ENCODE measurements at places on chromosomes 12 and 14.

DNA sequence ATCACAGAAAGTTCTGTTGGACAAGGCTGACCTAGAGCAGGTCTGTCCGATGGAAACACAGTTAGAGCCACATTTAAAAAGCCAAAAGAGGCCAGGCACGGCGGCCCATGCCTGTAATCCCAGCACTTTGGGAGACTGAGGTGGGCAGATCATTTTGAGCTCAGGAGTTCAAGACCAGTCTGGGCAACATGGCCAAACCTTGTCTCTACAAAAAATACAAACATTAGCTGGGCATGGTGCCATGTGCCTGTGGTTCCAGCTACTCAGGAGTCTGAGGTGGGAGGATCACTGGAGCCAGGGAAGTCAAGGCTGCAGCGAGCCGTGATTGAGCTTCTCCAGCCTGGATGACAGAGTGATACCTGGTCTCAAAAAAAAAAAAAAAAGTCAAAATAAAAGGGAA, 14.9 kb downstream of the UBE3B start:
- no peak for DNase-seq

- no peak for DNase-seq
Observed at GRCh38 chr14:75579338-75579864, 981 bp downstream of the FLVCR2 start.

DNA sequence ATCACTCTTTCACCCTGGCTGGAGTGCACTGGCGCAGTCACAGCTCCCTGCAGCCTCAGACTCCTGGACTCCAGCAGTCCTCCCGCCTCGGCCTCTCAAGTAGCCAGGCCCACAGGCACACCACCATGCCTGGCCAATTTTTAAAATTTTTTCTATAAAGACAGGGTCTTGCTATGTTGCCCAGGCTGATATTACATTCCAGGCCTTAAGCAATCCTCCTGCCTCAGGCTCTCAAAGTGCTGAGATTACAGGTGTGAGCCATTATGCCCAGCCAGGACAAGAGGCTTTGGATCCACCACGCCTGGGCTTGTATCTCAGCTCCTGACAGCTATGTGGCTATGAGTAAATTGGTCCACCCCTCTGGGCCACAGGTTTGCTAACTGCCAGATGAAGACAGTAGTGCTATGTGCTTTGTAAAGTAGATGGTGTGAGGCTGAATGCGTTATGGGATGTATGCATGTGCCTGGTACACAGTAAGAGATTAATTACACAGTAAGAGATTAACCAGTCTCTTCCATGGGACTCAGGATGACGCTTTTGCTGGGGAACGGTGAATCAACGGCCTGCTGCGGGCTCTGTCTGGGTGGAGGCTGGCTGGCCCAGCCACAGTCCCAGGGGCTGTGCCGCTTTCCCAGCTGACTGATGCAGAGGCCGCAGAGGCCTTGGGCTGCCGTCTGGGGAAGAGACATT, 53.3 kb upstream of the NCOR2 start:
- no peak for DNase-seq

DNA sequence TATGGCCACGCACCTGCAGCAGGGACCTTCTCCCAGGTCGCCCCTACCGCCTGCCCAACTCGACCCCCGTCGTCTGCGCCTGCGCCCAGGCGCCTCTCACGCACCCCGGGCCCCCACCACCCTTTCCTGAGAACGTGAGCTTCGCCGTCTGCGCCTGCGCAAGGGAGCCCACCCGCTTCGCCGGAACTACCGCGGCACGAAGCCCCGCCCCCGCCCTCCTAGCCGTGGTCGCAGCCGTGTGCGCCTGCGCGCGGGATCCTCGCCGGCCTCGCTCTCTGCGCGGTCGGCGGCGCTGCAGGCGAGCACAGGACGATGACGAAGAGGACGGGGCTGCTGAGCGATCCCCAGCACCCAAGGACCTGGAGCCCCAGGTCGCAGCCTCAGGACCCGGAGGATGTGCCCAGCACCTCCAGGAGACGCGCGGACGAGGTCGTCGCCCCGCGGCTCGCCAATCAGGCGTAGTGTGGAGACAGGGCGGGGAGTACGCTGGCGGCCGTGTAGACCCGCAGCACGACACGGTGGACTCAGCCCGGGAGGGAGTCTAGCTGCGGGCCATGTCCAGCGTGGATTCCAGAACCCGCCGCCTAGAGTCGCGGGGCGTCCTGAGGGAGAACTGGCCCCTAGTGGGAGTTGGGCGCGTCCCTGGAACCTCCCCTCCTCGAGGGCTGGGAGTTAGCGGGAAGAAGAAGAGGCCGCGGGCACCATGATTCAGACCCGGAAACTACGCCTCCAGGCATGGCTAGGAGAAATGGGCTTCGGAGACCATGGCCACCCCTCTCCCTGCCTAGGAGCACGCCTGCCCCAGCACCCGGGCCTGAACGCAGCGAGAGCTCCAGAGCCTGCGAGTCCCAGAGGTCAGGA, 1120.8 kb upstream of the TMEM132C start:
- peak; percentile 70 for DNase-seq

DNA sequence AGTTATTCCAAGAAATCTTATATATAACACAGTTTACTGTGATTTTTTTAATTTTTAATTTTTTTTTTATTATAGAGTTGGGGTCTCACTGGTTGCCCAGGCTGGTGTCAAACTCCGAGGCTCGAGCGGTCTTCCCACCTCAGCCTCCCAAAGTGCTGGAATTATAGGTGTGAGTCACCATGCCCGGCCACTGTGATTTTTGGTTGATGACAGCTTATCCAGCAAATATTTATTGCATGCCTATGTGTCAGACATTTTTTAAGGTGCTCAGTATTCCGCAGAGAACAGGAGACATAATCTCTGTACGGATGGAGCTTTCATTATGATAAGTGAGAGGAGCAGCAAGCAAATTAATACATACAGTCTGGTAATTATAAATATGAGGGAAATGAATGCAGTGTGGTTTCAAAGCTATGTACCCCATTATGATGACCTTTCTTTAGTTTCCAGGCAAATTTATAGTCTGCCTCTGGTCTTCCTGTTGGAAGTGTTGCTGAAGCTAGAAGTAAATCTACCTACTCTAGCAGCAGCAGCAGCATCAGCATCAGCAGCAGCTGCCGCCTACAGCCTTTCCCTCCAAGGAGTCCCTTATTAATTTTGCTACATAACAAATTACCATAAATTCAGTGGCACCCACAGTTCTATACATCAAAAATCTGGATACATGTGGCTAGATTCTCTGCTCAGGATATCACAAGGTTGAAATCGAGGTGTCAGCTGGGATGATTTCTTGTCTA, 32.3 kb downstream of the FRS2 start:
- no peak for DNase-seq

- no peak for DNase-seq
Observed at GRCh38 chr14:45698462-45699134, 445.6 kb upstream of the MIS18BP1 start.

DNA sequence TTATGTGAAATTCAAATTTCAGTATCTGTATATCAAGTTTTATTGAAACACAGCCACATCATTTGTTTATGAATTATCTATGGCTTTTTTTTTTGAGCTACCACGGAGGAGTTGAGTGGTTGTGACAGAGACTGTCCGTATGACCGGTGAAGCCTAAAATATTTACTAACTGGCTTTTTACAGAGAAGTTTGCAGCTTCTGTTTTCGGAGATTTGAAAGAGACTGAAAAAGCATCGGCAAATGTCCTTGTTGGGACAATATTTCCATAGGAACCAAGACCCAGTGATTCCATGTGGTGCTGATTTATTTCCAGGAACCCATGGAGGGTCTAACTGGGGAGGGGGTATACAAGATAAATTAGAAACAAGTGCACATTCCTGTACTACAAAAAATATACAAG, 56.2 kb downstream of the RGS6 start:
- DNase-seq, result no peak

DNA sequence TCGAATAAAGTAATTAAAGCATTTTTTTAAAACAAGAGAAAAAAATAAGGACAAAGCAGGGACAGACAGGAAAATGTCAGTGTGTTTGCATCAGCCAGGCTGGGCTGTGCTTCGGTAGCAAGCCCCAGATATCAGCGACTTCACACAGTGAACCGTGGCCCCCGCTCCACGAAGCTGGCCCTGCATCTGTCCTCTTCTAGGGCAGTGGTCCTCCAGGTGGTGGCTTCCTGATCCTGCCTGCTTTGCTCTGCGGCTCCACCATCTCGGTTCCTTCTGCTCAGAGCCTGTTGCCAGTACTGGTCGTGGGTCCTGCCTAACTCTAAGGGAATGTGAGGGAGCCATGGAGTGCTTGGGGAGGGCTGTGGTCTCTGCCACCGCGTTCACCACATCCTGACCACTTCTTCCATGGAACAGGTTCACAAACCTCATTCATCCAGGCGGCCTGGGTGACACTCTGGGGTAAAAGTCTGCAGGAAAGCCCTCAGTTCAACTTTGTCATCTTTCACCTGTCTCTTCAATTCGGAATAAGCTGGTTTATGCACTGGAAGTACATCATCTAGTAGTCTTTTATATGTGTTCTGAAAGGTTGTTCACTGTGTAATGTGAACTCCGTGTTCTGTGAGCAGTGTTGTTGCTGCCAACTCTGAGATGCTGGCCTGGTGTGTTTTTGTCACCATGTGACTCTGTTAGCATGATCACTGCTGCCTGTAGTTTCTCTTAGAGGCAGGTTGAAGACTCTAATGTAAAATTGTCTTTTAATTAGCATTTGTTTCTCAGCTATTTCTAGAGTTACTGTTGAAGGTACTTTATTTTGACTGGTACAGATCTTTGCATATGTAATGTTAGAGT, 47.9 kb downstream of the ANKRD9 start:
- no peak for DNase-seq

GRCh38 chr12:93708952-93709351, 31.8 kb downstream of the CRADD start:
- DNase-seq, result no peak

DNA sequence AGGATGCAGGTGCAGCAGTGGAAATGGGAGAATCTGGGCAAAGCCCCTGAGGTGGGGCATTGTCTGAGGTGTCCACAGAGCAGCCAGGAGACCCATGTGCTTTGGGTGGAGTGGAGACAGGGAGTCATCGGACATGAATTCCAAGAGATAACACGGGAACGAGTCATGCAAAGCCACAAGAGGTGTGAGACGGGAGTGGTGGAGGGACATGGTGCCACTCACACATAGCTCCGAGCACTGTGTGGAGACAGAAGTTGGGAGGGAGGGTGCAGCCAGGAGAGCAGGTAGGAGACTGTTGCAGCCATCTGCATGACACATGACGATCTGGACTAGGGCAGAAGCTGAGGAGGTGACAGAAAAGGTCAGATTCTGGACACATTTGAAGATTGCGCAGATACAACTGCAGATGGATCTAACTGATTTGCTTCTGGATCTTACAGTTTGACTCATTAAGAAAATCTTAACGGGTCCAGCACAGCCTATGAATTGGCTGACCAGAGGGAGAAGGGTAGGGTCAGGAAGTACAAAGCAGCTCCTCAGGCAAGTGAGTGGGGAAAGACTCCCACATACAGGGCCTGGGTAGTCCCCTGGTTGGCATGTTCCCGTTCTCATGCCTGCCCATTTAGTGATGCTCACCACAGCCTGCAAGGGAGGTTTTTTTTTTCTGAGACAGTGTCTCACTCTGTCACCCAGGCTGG, 379.8 kb downstream of the FUT8 start:
- DNase-seq, result no peak

- no peak for DNase-seq
Observed at GRCh38 chr12:105041186-105041585, 43.1 kb downstream of the ALDH1L2 start.

- no peak for DNase-seq
Observed at GRCh38 chr12:15575671-15576541, 213.3 kb downstream of the EPS8 start.

DNA sequence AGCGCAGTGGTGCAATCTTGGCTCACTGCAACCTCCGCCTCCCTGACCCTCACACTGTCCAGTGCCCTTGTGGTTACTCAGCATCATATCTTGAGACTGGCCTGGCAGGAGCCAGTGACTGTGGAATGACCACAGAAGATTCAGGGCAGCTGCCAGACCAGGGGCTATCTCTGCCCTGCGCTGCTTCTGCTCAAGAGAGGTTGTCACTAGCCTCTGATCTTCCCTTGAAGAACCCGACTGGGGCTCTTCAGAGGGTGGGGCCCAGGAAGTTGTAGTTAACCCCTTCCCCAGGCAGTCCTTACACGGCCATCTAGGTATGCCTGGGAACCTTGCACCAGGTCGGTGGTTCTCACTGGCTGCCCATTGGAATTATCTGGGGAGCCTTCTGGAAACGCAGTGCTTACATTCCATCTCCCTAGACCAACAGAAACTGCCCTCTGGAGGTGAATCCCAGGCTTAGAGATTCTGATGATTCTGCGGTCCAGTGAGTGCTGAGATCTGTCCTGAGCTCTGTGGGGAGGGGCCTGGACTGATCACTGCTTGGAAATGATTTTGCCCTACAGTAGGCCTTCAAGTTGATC, 41.4 kb downstream of the PLEKHG3 start:
- DNase-seq, result no peak

DNA sequence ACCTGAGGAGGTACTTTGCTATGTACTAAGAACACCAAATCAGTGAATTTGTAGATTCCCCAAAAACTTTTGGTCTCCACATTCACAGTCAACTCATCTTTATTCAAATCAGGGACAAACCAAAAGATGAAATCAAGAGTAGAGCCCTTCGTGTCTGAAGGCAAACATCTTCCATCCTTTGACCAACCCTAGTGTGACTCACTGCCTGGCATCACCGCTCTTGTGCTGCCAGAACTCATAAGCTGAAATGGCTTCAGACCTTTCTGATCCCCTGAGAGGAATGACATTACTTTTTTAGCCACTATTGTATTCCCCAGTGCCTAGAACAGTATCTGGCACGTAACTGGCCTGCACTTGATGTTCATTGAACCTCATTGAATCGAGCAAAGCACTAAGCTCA, 50.1 kb downstream of the GOLGA5 start:
- no peak for DNase-seq

DNA sequence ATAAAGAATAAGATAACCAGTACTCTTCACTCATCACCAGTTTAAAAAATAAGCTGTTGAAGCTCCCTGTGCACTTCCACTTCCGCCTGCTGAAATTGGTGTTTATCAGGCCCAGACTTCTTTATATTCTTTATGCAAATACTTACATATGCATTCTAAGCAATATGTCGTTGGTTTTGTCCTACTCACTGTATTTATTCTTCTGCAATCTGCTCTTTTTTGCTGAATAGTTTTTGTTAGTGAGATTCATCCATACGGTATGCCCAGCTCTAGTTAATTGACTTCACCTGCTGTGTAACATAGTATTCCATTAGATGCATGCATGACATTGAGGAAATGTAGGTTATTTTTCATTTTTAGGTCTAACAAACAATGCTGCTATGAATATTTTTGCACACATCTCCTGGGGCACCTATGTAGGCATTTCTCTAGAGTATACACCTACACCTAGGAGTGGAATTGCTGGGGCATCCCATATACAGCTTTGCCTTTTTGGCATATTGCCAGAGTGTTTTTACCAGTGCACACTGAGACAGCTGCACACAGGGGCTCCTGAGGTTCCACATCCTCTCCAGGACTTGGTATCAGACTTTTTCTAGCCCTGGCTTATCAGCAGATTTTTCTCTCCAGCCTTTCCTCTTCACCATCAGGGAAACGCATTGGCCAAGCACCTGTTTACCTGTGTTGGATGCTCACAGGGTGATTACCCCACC, 1.0 kb upstream of the NRIP2 start:
- DNase-seq, result no peak

GRCh38 chr12:106740818-106741217, 33.7 kb upstream of the RIC8B start:
- DNase-seq, result no peak

GRCh38 chr14:37600880-37601741, 5.7 kb downstream of the TTC6 start:
- DNase-seq, result no peak
